ENCODE measurements at places on chromosomes 16 and 17.
A peak's percentile ranks its signal among the peaks of the same experiment; 100 is the strongest.

DNA sequence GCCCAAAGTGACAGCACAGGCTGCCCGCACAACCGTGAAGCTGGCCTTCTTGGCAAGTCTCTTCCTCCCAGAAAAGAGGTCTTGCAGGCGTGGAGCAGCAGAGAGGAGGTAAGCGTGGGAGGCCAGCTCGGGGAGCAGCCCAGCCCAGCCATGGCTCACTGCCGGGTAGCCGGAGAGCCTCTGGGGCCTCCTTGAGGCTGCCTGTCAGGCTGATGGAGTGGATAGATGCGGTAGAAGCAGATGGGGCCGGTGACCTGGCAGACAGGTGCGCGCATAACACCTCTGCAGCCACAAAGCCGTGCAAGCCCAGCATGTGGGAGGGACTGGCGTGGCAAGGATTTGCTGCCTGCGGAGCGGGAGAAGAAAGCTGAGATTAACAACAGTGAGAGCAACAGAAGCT is 17.1 kb upstream of the DOK4 start:
- no peak for DNase-seq

DNA sequence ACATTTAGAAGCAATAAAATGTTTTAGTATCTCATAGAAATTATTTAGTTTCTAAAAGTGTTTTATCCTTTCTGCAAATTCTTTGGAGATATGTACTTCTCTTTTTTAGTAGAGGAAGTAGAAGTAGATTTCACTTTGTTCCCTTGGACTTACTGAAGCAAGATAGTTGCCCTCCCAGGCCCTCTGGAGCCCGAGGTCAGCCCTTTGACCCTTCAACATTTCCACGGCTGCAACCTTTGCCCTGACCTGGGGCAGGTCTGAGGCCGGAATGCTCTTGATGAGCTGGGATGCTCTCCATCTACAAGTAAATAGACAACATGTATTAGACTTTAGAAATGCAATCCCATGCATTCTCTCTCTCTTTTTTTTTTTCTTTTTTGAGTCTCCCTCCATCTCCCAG is 167.5 kb downstream of the CDK5R1 start:
- DNase-seq, result no peak

DNA sequence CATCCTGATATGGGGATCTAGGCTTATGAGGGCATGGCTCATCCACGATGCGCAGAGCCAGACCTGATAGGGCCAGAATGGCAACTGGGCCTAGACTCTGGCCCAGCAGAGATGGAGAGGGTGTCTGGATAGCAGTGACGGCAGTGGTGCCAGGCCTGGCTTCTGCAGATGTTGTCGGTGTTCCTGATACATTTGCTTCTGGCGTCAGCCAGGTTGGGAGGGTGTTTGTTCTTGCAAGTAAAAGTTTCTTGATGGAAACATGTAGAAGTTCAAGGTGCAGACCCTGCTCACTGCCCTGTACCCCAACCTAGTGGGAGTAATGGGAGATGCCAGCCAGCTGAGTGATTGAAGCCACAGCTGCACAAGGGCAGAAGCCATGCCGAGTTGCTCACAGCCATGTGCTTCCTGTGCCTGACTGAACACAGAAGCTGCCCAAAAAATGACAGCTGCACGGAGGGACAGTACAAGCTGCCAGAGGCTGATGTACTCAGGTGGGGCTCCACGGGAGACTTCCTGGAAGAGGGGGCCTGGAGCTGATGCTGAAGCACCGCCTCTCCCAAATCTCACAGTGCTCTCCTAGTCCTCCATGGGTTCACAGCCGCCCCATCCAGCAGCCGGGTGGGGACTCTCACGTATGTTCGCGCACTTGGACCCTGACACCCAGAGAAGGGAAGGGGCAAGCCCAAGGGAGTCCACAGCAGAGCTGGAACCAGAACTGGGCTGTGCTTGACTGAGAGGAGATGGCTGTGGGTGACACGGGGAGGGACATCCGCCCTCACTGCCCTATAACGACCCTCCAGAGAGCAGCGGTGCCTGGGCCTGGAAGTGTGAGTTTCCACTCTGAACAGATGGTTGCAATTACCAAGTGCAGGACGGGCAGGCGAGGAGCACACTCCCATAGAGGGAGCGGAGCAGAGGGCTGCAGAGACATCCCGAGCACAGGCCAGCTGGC is 78.7 kb downstream of the N4BP1 start:
- peak; percentile 35 for DNase-seq

DNA sequence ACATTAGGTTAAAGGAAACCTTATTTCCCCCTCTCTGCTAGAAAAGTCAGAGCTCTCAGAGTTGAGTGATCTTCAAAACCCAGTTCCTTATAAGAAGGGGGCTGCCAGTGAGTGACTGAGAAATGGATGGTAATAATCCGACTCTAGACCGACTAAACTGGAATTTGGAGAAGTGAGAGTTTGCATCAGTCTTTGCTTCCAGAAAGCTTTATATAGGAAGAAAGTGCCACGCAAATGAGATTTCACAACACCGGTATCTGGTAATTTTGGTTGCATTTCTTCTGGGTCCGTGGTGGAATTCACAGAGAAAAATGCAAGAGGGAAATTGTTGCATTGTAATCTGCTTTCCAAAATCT is 271.4 kb downstream of the MAF start:
- no peak for DNase-seq

DNA sequence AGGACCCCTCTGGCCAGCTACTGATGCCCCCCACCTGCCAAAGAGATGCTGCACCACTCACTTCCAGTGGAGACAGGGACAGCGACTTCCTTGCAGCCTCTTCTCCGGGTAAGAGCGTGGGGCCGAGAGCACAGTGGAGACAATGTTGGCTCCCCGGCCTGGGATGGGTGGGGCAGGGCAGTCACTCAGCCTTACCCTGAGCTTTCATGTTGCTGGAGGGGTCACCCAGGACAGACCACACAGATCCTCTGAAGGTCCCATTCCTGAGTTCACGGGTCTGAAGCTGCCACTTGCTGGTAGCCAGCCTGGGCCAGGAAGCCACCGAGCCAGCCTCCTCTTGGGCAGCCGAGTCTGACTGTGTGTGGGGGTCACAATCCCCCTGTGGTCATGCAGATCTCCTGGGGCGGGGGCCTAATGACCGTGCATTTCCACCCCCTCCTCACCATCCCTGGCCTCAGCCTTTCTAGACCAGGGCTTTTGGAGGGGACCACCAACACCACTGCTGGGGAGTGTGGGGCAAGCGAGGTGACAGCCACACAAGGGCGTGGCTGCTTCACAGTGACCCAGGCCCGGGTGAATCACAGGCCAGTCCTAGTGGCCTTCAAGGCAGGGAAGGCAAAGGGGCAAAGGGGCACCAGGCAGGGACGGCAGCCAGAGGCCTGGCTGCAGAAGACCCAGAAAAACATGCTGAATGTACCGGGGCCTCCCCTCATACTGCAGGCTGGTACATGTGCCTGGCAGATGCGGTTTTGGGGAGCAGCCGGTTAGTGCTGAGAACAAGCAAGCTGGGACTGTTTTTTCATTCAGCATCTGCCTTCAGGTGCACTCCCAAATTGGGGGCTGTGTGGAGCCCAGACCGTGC is 10.4 kb downstream of the TAF1C start:
- no peak for DNase-seq

GRCh38 chr16:73233329-73233765 is 185.4 kb upstream of the ZFHX3 start:
- DNase-seq, result no peak

- no peak for DNase-seq
Observed at GRCh38 chr16:46690281-46691178, 1.1 kb downstream of the ORC6 start.

DNA sequence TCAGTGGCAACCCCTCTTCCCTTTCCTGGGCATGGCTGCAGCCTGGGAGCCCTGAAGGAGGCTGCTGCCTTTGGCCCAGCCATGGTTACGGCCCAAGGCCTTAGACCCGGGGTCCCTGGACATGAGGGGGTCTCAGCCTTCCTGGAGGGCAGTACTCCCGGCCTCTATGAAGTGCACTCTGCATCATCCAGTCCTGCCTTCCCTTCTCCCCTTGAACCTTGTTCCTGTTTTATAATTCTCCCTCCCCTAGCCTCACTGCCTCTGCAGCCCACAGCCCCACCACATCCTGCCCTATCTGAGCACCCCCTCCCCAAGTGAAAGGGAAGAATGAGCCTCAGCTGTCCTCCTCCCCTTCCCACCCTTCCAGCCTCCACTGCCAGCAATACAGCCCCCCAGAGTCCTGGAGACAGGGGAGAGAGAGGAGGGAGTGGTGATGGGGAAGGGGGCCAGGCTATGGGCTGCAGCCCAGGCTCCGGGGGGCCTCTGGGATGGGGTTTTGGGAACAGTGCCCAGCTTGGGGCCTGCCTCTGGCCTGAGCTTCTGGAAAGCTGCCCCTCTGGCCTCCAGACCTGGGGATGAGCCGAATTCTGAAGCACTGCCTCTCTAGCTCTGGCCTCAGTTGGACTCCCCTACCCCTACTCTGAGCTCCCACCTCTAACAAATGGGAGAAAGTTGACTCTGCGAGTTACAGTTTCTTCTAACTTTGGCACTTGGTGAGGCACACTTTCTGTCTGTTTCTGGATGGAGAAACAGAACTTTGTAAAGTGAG is 7.6 kb downstream of the CCR7 start:
- DNase-seq, result no peak

- DNase-seq, result no peak
Observed at GRCh38 chr16:85515830-85516397, 97.2 kb upstream of the GSE1 start.

- peak; percentile 10 for DNase-seq
Observed at GRCh38 chr16:71807905-71808592, 585 bp downstream of the AP1G1 start.

- peak; percentile 71 for DNase-seq
Observed at GRCh38 chr17:56699186-56699894, 105.8 kb downstream of the NOG start.

GRCh38 chr16:1923299-1924034 is 5.3 kb upstream of the HS3ST6 start:
- no peak for DNase-seq

GRCh38 chr16:56294579-56294978 is 103.3 kb downstream of the GNAO1 start:
- DNase-seq, result no peak

GRCh38 chr17:10339051-10339450 is 33.8 kb downstream of the MYH13 start:
- DNase-seq, result no peak

DNA sequence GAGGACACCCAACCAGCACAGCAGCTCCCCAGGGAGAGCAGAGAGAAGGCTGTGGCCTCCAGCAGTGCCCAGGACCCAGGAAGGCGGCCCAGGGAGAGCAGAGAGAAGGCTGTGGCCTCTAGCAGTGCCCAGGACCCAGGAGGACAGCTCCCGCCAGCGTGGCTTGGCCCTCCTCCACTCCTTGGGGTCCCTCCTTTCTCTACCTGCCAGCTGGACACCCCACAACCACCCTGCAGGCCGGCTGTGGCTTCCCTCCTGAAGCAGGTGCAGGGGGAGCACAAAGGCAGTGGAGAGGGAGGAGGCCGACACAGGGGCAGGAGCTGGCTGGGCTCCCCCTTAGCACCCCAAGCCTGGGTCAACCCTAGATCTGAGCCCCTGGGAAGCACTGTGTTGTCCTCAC is 54.1 kb upstream of the FASN start:
- DNase-seq, result no peak

GRCh38 chr16:59021751-59022150 is 287.6 kb upstream of the GOT2 start:
- no peak for DNase-seq

- DNase-seq, result peak; percentile 62
Observed at GRCh38 chr16:14489460-14489859, 140.6 kb downstream of the PARN start.

DNA sequence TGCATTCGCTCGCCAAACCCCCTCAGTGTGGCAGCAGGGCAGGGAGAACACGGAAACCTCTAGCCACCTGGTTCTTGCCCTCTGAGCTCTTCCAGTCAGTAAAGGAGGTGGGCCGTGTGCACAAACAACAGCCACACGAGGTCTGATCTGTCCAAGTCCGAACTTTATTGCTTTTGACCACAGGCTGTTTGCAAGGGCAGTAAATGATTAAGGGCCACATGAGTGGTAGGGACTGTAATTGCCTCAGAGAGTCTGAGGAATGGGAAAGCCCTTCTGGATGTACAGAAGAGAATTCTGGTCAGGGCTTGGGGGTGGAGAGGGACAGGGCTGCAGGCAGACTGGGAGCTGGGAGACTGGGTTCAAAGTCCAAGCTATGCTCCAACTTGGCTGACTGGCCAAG is 75.7 kb upstream of the LHX1 start:
- DNase-seq, result no peak

DNA sequence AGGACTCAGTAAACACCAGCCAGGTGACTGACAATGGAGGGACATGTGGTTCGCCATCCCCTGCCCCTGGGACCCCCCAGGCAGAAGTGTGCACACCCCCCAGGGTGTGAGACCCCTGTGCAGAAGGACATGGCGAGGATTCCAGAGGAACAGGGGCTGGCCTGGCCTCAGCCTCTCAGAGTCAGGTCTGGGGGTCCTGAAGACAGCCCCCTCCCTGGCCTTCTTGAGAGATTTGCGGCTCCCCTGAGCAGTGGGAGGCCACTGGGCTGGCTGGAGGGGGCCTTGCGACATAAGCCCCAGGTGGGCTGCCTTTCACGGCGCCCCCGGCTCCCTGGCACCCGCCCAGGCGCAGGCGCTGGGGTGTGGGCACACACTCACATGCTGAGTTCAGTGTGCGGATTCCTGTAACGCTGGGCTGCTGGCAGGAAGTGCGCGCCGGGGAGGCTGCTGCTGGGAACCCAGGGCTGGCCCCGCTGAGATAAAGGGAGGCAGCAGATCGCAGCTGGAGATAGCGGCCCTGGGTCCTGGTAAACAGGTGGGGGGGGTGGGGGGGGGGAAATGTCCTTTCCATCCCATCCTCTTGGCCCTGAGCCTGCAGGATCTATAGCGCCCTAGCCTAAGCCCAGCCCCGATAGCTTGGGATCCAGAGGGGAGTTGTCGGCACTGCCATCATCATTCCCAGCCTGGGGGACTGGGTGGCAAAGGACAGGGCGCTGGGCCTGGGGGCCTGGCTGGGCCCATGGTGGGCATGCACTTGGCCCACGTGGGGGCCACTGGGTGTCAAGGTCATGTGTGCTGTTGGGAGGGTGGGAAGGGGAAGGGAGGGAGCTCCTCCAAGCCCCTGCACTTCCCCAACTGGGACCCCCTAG is 27.1 kb downstream of the TMEM235 start:
- no peak for DNase-seq

- DNase-seq, result no peak
Observed at GRCh38 chr16:20952139-20952920, 51.8 kb downstream of the LYRM1 start.

DNA sequence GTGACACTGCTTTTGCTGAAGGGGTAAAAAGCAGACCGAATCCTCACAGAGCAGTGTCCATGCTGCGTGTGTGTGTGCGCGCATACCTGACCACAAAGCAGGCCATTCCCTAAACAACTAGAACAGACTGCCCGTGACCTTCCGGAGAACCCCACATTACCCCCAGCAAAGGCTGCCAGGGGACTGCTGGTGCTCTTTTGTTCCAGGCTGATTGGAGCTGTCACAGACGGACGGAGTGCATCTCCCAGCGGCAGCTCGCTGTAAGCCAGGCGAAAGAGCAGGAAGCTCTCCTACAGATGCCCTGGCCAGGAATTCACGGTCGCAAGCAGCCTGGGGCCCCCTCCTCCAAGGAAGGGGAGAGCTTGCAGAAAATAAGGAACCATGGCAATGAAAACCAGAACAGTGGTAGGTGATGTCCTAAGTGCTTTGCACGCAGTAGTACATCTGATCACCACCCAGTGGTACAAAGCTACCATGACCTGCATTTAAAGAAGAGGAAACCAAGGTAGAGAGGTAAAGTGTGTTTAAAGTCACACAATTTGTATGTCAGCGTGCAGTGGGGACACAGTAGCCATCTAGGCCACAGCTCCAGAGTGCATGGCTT is 153.4 kb upstream of the DYNLRB2 start:
- no peak for DNase-seq

All from renal pelvis (tissue), 12 donors.